ENCODE measurements at places on chromosomes 5 and 9.

GRCh38 chr9:127779136-127779981 is 893 bp upstream of the SH2D3C start:
- DNase-seq, result peak; percentile 54

DNA sequence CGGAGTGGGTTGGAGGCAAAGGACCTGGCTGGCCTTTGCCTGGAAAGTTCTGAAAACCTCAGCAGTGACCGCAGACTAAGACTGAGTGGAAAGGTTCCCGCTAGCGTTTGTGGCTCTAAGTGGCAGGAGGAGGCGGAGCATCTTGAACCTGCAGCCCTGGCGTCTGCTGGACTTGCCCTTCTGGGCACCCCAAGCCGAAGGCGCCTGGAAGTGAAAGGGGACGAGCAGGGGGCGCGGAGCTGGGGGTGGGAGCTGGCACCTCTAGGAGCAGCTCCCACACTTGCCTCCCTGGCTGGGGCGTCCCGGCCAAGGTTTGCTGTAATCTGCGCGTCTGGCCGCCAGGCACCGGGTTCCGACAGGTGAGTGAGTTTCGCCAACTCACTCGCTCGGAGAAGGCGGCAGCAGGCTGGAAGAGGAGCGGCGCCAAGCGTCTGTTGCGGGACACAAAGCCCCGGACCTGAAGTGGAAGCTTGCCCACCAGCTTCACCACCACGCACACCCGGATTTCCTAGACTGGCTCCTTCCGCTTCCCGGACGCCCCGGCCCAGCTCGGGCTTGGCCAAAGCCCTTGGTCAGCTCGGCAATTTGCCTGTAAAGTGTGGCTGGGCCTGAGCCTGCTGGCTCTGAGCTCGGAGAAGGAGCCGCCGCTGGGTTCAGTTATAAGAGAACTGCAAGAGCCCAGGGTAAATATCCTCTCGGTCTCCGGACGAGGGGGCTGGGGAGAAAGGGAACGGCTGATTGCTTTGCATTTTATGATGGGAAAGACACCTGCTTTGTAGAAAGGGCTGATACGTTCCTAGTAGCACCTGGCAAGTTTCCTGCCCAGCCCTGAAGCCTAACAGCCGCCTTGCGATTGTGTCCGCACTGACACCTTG is at the start of gene GNA14:
TSS of gene GNA14 (minus strand) at position 89 of the 875 bp plus-strand sequence. CDS start 529 bp downstream, outside the sequence.
- no peak for DNase-seq

GRCh38 chr9:21357479-21358460 is 7.1 kb upstream of the IFNA6 start:
- no peak for DNase-seq

DNA sequence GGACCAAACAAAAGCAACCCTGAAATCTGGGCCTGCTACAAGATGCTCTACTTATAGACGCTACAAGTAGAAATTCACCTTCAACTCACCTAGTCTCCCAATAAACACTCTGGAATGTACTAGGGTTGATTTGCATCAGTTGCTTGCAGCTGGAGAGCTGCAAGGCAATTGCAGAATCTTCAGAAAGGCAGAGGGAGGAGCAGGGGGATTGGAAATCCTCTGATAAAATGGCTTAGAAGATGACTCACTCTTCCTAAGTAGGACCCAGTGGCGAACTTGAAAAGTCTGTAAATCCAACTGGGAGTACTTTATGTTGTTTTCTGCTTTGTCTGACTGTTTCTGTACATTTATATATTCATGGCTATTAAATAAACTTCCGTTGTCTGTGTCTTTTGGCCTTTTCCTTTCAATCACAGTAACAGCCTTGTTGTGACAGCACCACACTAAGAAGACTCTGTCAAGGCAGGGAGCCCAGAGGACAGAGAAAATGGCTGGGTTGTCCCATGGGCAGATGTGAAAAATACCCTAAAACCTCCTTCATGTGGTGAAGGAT is 14.7 kb upstream of the MLLT3 start:
- DNase-seq, result no peak

DNA sequence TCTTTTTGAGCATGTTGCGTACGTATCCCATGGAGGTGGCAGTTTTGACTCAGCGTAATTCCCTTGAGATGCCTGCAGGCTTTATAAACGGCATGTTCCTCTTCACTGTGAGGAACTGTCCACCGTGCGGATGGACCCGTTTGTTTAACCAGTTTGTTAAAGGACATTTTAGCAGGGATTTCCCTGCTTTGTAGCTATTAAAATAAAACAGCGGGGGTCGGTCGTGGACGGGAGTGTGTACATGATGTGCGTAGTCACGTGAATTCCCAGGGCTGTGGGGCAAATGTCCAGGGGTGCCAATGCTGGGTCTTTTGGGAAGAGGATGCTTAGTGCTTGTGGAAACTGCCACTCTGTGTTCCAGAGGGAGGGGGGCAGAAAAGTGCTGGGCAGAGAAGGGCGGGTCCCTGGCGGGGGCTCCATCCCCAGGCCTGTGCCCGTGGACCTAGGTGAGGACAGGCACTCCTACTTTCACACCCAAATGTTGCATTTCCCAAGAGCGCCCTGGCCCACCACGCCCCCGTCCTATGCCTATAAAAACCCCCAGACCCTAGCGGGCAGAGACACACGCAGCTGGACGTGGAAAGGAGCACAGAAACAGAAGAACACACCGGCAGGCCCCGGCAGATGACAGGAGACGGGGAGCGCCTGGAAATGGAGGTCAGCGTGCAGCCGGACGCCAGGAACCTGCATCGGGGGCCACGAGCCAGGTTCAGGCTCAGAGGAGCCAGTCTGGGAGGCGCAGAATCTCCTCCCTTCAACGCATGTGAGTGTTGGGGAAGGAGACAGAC is 4.0 kb upstream of the TERT start:
- peak; percentile 7 for DNase-seq

- no peak for DNase-seq
These were observed 38.1 kb downstream of the LIFR start for GRCh38 chr5:38518341-38518740.

DNA sequence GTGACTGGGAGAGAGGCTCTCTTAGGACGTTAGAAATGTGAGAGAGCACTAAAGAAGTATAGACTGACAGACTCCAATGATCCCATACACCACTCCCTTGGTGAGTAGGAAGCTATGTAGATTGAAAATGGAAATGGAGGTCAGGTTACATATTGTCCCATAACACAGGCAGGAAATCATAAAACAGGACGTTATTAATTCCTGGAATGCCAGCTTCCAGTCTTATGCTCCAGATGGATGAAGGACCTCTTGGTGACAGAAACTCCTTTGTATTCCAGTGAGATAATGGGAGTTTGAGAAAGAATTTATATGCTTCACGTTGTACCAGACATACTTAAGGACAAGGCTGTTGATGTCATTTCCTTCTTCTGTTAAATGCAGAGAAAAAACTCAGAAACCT is 338.2 kb upstream of the ITGA1 start:
- no peak for DNase-seq

DNA sequence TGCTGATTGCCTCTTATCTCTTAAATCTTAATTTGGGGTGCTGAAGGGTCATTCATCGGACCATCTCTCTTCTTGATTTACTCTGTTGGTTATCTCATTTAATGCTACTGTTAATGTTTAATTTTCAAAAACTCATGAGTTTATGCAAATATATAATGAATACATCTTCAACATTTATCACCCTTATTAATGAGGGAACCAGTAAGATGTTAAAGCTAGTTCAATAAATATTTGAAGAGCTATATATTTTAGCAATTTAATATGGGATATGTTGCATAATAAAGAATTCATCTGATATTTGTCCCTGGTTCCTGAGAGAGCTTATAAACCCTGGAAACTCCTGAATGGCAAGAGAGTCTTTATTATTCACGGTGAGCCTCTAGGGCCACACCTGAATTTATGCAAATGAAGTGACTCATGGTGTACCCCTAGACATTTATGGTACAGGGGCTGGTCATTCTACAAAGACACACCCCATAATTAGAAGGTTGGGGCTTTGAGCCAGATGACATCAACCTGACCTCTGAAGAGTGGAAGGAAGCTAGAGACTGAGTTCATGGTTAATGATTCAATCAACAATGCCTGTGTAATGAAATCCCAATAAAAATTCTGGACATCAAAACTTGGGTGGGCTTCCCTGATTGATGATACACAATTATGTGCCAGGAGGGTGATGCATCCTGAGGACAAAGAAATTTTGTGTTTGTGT is 339.5 kb upstream of the ZNF608 start:
- no peak for DNase-seq

- no peak for DNase-seq
These were observed 28.3 kb upstream of the SPRY4 start for GRCh38 chr5:142353071-142353472.

GRCh38 chr5:1729641-1730486 is 69.8 kb downstream of the MRPL36 start:
- DNase-seq, result no peak

DNA sequence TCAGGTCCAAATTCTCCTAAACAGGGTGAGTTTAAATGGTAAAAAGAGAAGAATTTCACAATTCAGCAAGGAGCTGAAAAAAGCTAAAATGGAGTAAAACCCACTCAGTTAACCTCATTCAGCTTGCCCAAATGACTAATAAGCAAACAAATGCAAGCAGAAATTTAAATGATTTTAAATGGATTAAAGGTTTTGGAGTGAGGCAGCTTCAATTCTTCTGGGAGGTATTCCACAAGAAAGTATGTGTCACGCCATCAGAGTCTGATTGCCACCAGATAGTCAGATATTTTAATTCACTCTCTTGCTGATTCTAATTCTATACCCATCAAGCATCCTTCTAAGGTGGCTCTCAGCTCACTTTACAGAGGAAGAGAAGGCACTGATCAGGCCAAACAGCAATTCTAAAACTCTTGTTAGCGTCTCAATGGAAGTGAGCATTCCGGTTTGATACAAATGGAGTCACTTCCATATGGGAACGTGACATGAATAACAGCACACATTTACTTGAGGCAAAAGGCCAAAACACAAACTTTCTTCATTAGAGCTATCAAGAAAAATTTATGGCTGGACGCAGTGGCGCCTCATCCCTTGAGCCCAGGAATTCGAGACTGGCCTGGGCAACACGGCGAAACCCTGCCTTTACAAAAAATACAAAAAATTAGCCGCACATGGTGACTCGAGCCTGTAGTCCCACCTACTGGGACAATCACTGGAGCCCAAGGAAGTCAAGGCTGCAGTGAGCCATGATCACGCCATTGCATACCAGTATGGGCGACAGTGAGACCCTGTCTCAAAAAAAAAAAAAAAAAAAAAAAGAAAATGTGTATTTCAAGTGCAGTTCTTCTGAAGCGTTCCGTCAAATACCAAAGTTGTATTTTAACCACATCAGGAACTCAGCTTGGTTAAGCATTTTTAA is 2.0 kb downstream of the CLK4 start:
- DNase-seq, result no peak

GRCh38 chr9:112489876-112490666 is 3.4 kb downstream of the KIAA1958 start:
- no peak for DNase-seq

- DNase-seq, result no peak
These were observed 170.5 kb downstream of the COL23A1 start for GRCh38 chr5:178419651-178420050.

DNA sequence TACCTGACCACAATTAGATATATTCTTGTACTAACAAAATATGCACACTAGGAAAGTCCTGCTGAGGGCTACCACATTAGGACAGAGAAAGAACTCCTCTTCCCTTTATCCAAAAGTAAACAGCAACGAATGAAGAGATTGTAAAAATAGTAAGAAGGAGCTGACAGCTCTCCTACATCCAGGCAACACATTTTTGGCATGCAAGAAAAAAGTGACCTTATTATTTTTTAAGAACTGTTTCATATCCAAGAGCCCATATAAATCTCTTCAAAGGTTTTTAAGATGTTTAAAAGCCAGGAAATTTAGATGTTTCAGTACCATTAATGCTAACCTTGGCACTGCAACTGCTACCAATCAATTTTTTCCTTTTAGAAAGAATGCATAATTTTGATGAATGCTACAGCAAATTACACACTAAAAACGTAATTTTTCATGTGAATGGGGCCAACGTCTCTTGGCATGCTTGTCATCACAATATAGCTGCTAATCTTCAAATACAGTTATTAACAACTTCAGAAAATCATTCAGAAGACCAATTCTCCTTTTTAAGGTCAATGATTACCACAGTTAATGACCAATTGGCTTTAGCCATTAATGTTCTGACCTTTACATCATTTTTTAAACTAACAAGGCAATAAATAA is 132.0 kb downstream of the FBXL17 start:
- no peak for DNase-seq

DNA sequence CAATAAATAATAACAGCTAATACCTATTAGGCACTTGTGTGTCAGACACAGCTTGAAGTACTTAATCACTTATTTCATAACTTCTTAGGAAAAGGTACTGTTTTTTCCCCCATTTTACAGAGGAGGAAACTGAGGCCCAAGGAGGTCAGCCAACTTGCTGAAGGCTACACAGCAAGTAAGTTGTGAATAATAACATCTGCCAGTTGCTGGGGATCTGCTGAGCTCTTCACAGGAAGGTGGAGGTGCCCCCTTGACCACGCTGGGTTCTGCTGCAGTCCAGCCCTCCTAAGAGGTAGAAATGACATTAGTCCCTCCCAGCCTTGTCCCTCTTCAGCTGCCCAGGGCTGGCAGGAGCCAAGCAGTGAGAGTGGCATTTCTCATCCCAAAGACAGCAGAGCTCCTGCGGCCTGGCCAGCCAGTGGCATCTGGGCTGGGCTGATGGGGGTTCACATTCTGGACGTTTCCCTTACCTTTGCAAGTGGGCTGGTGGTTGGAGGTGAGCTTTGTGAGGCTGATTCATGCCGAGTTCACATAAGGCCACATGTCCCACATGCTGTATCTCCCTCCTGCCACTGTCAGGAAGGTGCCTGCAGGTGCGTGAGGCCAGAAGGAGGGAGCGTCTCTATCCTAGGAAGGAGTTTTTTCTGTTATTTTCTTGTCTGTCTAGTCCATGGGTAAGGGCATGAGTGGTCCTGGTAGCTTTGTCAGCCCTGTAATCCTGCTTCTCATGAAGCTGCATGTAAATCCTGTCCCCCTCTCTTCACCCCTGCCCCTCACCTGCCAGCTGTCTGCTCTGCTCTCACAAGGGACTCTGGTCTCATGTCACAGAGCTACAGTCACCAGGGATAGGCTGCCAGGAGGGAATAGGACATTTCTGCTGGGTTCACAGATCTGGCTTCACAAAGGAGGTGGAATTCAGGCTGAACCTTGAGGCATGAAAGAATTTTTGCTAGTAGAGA is 171.7 kb downstream of the MACROH2A1 start:
- no peak for DNase-seq

DNA sequence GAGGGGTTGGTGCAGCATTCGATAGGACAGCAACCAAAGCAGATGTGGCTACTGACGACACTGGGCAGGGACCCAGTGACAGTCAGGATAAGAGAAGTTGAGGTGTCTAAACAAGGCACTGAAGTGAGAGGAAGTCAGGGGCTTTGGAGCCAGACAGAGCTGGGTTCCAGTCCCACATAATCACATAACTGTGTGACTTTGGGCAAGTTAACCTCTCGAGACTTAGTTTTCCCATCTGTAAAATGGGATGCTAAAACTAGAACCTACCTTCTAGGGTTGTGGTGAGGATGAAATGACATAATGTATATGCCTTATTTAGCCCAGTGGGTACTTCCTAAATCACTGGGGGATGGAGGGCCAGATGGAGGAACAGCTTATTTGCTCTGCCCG is 3.1 kb downstream of the ANGPTL2 start:
- DNase-seq, result no peak

DNA sequence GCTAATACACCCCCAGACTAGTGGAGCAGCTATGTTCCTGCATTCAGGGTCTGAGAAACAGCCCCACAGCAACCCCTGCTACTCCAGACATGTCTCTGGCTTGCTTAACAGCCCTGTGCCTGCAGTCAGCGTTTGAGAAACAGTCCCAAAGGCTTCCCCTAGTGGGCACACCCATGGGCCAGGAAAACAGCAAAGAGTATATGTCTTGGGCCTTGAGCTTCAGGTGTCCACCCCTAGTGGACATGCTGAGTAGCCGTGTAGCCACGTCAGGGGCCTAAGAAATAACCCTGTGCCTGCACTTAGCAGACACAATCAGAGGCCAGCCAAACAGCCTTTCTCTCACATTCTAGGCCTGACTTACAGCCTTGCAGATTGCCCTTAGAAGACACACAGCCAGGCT is 698.6 kb downstream of the PTPRD start:
- no peak for DNase-seq

Data from natural killer cell (primary cell).